ENCODE measurements at places on chromosomes 1 and 21.
A peak's percentile ranks its signal among the peaks of the same experiment; 100 is the strongest.

GRCh38 chr1:180287988-180288705 lies 58.1 kb downstream of the LHX4 start:
- DNase-seq = no peak

DNA sequence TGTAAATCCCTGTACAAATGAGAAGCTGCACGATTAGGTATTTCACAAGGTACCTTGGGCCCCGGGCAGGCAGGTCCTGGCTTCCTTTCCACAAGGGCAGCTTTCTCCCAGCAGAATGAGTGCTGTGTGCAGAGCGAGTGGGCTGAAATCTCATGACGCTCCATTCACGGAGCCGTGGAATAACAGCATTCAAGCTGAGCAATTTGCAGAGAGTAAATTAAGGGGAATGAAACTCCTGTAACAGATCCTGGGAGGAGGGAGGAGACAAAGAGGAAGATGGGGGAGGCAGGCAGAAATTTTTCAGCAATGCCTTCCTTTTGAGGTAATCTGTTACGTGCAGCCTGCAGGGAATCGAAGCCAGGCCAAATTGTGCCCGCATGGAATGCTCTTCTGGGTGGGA lies 239.9 kb downstream of the TNR start:
- no peak for DNase-seq

- no peak for DNase-seq
Measured at GRCh38 chr1:207020065-207020708, 12.4 kb downstream of the C1orf116 start.

GRCh38 chr1:229184066-229184465 lies 86.8 kb upstream of the RAB4A start:
- DNase-seq = no peak

DNA sequence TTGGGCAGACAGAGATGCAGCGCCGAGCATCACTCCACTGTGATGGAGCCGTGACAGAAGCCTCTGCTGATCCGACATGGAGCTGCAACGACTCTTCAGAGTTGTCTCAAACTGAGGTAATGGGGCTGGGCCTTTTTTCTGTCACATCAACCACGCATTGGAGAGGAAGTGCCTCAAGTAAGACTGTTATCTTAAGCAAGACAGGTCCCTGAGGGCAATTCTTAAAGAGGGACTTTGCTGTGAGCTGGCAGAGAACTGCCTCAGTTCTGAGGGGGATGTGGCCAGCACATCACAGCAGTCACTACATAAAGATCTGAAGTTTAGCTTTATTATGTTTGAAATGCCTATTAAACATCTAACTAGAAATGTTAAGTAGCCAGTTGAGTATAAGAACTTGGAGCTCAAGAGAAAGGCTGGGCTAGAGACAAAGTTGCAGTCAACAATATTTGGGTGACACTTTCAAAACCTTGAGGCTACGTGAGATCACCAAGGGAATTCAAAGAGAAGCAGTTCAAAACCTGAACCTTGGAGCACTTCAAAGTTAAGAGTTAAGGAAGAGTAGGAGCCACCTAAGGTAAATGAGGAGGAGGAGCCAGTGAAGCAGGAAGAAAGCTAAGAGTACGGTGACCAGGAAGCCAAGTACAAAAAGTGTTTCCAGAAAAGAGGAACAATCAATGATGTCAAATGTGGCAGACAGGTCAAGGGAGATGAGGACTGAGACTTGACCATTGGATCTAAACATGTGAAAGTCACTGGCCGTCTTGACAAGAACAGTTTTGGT lies 54.2 kb upstream of the BCL9 start:
- no peak for DNase-seq

- no peak for DNase-seq
Measured at GRCh38 chr1:197355248-197355995, 87.4 kb downstream of the CRB1 start.

DNA sequence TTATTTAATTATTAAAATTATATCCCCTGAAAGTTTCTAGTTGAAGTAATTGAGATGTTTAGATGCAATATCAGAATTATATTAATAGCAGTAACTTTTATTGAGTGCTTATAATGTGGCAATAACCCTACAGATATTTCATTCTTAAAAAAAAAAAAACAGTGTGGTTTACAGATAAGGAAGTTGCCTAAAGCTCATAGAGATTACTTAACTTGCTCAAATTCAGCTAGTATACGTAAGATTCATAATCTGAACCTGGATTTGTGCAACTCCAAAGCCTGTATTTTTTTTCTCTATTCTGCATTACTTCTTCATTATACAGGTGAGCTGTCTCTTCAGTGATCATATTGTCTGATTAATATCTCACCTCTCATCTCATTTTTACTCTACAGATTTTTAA lies 156.0 kb upstream of the PTBP2 start:
- DNase-seq = no peak

DNA sequence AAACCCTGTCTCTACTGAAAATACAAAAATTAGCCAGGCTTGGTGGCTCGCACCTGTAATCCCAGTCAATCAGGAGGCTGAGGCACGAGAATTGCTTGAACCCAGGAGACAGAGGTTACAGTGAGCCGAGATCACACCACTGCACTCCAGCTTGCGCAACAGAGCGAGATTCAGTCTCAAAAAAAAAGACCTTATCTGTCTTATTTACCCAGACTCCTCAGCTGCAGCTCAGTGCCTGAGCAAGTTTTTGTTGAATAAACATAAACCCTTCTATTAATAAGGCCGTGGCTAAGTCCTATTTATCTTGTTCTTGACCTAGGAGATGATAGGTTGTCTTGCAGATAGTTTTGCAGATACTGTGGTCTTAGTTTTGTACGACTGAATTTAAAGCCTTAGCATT lies 136.4 kb upstream of the TMEM51 start:
- DNase-seq = no peak

GRCh38 chr21:37006486-37007291 lies at the start of gene RIPPLY3:
TSS of gene RIPPLY3 (plus strand) at chr21:37006702. CDS start at chr21:37006773, 71 bp downstream.
- DNase-seq = peak; percentile 56

DNA sequence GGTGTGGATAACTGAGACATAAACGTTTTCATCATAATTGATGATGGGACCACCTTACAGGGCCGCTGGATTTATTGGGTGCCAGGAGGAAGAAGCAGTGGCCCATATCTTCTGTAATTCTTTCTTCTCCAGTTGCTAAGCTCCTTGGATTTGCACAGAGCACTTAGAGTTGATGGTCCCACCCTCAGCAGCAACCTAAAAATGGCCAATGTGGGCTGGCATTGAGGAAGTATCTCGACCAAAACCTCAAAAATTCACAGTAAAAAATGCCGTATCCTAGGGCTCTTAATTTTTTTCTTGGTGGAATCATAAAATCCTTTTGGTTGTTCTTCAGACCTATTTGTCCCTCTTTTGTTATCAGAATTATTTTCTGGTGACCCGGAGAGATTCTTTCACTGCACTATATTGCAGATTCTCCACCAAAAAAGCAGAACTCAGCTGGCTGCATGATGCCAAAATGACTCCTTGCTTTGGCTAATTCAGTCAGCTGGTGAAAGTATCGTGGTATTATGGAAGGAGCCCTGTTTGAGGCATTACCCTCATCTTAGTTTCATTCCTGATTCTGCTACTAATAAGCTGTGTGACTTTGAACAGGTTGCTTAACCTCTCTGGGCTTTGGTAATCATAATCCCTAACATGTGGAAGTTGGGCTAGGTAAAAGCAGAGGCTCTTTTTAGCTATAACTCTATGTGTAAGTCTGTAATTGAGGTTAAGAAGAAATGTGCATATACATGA lies 27.6 kb downstream of the KIRREL1 start:
- DNase-seq = no peak

- no peak for DNase-seq
Measured at GRCh38 chr1:27915082-27915575, 19.7 kb upstream of the SMPDL3B start.

DNA sequence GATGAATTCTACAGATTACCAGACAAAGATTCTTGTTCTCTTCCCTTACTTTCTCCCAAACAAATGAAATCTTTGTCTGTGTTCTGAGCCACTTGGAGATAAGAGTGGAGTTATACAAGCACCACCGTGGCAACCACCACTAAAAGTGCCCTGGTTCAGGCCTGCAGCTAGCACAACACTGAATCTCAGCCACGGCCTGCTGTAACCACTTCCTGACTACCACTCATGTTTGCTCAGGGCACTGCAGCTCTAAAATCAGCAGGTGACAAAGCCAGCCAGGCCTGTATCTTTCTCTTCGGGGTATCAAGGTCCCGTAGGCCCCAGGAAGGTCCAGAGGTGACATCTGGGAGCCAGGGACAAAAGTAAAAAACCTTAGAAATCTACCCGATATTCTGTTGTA lies 3.2 kb upstream of the OR2T6 start:
- no peak for DNase-seq

GRCh38 chr1:8349961-8350360 lies 32.0 kb downstream of the SLC45A1 start:
- no peak for DNase-seq

GRCh38 chr1:236343246-236343870 lies 50.7 kb upstream of the EDARADD start:
- DNase-seq = no peak

- DNase-seq = no peak
Measured at GRCh38 chr1:3831689-3832088, 25.3 kb downstream of the CEP104 start.

GRCh38 chr1:115822117-115822516 lies 18.8 kb downstream of the NHLH2 start:
- no peak for DNase-seq

DNA sequence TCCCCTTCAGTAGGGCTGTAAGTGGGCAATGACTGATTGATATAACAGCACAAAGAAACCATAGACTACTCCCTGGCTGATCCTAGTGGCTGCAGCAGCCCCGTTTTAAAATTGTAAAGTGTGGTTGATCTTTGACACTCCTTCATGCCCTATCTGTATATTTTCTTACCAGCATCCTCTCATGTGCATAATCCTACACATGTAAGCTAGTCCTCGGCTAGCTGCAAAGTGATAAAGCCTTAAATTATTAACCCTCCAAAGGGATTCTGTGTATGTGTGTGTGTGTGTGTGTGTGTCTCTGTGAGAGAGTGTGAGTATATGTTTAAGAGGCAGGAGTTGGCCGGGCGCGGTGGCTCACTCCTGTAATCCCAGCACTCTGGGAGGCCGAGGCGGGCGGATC lies 30.8 kb upstream of the CDC14A start:
- no peak for DNase-seq

DNA sequence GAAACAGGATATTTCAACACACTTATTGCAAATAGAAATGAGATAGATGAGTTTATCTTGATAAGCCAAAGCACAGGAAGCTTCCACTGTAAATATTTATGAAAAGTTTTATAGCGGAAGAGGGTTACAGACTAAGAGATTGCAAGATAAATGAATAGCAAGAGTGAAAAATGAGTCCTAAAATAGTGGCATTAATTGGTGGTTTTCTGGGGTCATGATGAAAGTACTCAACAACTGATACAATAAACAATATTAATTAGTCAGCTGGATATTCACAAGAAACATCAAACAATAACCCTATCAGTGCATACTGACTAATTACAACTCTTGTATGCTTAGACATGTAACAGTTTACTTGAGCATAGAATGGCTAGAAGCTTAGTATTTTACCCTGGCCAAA lies 154.8 kb upstream of the CHODL start:
- DNase-seq = no peak

DNA sequence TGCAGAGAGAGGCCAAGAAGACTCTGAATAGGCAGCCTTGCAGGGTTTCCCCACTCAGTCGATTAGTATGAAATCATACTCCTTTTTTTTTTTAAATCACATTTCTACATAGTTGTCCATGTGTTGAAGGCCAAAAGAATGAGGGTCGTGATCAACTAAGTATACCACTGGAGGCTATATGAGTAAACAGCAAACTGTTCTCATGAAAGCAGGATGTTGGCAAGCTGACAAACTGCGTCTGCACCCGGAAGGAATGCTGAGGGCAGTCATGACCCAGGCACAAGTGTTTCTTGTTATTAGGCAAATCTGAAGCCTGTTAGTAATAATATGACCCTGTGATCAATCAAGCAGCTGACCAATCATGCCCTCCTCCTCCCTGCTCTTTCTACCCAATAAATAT lies 213.2 kb downstream of the USH2A start:
- DNase-seq = no peak

DNA sequence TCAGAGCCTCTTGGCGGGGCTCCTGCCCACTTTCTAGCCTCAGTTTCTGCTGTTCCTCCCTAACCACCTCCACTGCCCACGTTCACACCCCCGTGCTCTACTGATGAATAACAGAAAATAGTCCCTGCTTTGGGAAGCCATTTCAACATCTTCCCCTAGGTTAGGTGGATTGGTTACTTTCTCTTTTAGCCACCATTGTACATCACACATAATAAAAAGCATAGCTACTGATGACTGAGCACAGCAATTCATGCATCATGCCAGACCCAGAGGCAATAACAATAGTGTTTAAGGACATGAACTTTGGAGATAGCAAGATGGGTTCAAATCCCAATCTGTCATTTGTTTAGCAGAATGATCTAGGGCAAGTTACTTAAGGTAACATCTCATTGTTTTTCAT lies 74.6 kb downstream of the COLGALT2 start:
- no peak for DNase-seq

DNA sequence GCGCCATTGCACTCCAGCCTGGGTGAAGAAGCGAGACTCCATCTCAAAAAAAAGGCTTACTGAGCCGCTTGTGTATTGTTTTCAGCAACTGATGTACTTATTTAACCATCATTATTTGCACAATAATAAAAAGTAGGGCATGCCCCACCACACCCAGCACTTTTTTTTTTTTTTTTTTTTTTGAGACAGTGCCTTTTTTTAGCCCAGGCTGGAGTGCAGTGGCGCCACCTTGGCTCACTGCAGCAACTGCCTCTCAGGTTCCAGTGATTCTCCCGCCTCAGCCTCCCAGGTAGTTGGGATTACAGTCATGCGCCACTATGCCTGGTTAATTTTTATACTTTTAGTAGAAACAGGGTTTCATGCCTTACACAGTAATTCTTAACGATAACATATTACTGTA lies 12.2 kb upstream of the TRNAU1AP start:
- no peak for DNase-seq

DNA sequence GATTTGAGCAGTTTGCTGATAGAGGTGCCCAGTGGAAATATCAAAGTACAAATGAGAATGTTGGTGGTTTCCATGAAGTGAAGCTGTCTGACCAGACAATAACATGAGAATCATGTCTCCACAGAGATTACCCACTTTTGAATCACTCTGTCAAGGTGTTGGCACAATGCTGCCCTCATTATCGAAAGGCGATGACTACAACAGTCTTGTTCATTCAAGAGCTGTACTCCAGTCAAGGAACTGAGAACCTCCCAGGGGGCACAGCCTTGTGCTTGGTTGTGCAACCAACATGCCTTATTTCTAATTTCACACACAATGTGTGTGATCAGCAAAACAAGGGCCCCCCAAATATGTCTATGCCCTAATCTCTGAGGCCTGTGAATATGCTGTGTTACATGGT lies 35.7 kb downstream of the ETS2 start:
- no peak for DNase-seq

Data from H9 (cell line).